ENCODE measurements at places on chromosomes 2 and 18.

DNA sequence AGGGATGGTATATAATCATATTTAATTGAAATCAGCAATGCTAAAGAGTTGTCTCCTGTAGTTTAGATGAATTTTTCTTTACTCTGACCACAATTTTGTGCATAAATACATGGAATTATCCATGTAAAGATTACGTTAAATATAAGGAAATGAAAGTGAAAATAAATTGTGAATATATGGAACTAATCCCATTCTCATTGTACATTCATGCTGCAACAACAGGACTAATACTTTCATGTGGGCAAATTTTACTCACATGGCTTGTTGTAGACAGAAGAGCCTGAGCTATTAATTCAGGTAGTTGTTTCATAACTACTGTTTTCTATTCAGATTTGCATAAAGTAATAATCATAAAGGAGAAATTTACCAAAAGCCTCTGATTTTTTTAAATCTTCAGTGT lies 357.8 kb downstream of the ARHGAP15 start:
- H3K27ac ChIP-seq, result no peak overlapping the region
- no peak for DNase-seq
- no peaks in the 10 kb centered on the region for H3K27me3 ChIP-seq
- no peaks in the 10 kb centered on the region for H3K36me3 ChIP-seq
- no peak overlapping the region for H3K4me3 ChIP-seq
- H3K4me1 ChIP-seq, result no peaks in the 10 kb centered on the region

DNA sequence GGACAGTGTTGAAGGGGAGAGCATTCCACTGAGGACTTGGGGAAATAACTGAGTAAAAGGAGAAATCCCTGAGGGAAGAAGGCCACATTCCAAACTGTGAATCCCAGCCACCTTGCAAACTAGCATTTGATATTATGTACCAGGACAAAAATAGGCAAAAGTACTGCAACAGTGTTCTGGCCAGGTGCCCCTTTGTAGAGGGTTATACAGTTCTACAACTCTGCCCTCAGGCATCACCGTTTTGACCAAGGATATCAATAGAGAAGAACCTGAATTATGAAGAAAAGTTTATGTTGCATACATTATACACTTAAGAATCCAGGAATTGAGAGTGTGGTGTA lies 20.6 kb upstream of the CAVIN2 start:
- H3K4me1 ChIP-seq, result peaks cover 37% of the 10 kb centered on the region
- peak overlapping the region; percentile 92 for H3K27ac ChIP-seq
- DNase-seq, result no peak
- no peaks in the 10 kb centered on the region for H3K36me3 ChIP-seq
- peak overlapping the region; percentile 34 for H3K4me3 ChIP-seq

DNA sequence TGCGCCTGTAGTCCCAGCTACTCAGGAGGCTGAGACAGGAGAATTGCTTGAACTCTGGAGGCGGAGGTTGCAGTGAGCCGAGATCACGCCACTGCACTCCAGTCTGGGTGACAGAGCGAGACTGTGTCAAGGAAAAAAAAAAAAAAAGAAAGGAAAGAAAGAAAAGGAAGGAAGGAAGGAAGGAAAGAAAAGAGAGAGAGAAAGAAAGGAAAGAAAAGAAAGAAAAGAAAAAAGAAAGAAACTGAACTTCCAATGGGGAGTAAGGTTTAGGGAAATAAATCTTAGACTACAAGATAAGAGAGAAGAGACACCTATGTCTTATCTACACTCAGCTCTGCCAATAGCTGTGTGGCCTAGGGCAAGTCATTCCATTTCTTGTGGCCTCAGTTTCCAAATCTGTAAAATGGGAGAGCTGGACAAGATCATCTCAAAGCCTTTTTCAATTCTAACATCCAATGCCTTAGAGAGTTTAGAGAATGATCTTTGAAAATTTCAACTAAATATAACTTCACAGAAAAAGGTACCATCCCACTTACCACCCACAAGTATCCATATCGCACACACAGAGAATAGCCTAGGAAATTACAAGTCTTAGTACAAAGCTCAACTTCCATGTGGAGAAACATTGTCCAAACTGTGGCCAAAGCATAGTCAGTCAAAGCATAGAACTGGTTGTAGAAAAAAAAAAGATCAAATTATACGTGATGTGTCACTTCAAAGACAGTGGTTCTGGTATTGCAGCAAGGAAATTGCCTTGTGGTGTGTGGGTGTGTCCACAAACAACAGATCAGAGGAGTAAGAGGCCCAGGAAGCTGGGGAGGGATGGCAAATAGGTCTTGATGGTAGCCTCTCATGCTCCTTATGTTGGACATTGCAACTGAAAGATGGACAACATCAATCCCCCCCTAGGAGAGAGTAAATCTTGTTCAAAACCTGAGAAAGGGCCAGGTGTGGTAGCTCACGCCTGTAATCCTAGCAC lies 42.4 kb downstream of the SLC14A2 start:
- H3K27me3 ChIP-seq, result no peaks in the 10 kb centered on the region
- H3K4me1 ChIP-seq, result no peaks in the 10 kb centered on the region
- H3K4me3 ChIP-seq, result no peak overlapping the region
- H3K36me3 ChIP-seq, result no peaks in the 10 kb centered on the region
- no peak for DNase-seq
- H3K27ac ChIP-seq, result no peak overlapping the region

DNA sequence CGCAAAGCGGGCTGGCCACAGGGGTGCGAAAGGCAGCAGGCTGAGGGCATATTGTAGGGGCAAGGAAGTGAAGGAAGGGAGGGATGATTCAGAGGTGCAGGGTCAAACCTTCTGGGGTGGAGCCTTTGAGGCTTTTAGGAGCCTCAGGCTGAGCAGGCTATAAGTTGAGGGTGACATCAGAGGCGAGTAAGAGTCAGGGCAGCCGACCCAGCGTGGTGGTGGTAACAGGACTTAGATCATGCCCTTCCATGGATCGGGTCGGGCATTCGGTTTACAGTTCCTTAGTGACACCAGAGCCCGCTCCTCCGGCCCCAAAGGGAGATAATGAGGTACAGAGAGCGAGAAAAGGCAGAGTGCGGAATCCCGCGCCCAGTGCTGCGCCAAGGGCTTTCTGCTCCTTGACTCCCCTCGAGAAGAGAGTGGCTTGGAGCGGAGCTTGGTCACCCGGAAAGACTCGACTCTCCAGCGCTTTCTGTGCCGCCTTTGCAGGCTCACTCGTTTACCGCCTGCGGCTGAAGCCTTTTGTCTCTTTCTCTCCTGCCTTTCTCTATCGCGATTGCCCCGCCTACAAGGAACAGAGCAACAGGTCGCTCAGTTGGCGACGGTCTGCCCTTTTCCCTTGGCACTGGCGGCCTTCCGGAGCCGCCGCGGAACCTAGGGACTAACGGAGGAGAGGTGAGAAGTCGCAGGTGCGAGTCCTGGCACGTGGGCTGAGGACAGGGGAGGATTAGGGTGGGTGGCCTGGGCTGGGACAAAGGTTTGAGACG lies 720 bp downstream of the LBX2 start:
- H3K27ac ChIP-seq, result no peak overlapping the region
- DNase-seq, result no peak
- no peaks in the 10 kb centered on the region for H3K36me3 ChIP-seq
- no peaks in the 10 kb centered on the region for H3K27me3 ChIP-seq
- peaks cover 12% of the 10 kb centered on the region for H3K4me1 ChIP-seq
- no peak overlapping the region for H3K4me3 ChIP-seq

DNA sequence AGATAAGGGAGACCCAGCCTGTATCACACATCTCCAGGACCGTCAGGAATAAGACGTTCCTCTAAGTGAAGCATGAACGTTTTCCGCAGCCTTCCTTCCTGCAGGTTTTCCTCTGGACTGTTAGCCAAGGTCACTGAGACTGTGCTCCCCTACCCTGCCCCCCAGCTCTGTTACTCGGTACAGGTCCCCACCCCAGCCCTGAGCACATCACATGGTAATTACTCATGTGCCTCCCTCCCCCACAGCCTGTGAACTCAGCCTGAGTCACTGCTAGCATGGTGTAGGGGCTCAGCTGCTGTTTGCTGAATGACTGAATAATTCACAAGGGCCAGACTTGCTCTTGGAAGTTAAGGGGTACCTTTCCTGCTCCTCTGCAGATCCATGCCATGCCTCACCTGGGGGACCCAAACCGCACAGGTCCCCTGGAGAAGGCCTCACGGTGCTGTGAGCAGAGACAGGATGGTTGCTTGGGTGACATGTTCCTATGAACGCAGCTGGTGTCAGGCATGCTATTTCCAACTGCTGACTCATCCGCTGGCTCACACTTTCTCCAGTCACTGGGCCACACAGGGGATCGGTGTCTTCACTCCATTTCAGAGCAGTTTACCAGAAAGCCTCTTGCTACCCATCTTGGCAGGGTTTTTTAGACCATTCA lies 88.2 kb downstream of the PLB1 start:
- H3K4me1 ChIP-seq, result peaks cover 17% of the 10 kb centered on the region
- H3K36me3 ChIP-seq, result no peaks in the 10 kb centered on the region
- peak overlapping the region; percentile 63 for H3K27ac ChIP-seq
- H3K27me3 ChIP-seq, result no peaks in the 10 kb centered on the region

- no peaks in the 10 kb centered on the region for H3K27me3 ChIP-seq
- no peak overlapping the region for H3K27ac ChIP-seq
- no peak overlapping the region for H3K4me3 ChIP-seq
These were observed 6.2 kb downstream of the ALS2 start for GRCh38 chr2:201774546-201774945.

DNA sequence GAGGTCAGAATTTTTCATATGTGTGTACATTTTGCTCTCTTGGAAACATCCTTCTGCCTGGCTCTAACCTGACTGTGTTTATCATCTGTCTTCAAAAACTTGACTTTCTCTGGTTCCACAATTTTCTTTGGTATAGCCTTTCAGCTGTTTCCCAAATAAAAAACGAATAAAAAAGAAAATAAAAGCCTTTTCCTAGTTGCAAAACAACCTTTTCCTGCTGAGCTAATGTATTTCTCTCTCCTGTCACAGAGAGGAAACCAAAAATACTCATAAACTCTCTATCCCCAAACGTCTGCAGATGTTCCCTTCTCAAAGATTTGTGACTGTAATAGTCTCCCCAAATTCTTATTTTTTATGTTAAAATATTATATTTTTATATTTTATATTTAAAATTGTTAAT lies 505.3 kb upstream of the SLC39A10 start:
- DNase-seq, result no peak
- no peaks in the 10 kb centered on the region for H3K27me3 ChIP-seq
- H3K36me3 ChIP-seq, result no peaks in the 10 kb centered on the region

DNA sequence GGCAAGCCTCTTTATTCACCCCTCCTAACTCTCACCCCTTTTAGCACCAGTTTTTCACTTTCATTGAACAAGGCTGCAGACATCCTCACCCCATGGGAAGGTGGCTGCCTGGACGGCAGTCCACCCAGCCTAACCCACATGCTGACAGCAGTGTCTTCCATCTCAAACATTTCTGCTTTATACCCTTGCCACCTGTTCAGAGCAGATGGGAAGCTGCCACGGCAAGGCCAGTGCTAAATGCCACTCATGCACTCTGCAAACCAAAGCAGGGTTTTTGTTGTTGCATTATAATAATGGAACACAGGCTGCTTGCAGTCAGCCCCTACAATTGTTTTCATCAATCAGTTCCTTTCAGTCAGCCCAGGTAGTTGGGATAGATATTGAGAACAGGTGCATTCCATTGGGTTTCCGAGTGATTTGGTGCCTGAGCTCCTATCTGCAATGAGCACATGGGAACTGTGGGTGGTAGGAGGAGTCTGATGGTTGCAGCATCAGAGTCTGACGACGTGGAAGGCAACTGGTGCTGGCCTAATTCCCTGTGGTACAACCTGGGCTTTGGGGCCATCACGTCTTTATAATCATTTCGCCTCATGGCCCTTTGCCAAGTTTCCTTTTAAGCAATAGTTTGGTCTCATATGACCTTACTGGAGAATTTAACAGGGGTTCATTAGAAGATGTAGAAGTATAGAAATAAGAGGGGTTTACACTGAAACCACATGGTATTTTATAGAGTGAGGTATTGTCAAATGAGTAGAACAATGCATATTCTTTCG lies 252.5 kb upstream of the SP5 start:
- DNase-seq, result no peak
- H3K4me3 ChIP-seq, result no peak overlapping the region
- no peak overlapping the region for H3K27ac ChIP-seq
- no peaks in the 10 kb centered on the region for H3K27me3 ChIP-seq
- no peaks in the 10 kb centered on the region for H3K36me3 ChIP-seq

- DNase-seq, result no peak
- no peaks in the 10 kb centered on the region for H3K4me1 ChIP-seq
- peaks cover 25% of the 10 kb centered on the region for H3K27me3 ChIP-seq
- H3K36me3 ChIP-seq, result no peaks in the 10 kb centered on the region
These were observed 414.1 kb downstream of the STK39 start for GRCh38 chr2:167833294-167833693.

GRCh38 chr18:23151414-23152099 lies 16.3 kb downstream of the CABLES1 start:
- H3K27me3 ChIP-seq, result no peaks in the 10 kb centered on the region
- H3K36me3 ChIP-seq, result no peaks in the 10 kb centered on the region
- no peak overlapping the region for H3K27ac ChIP-seq

- no peaks in the 10 kb centered on the region for H3K27me3 ChIP-seq
- H3K4me1 ChIP-seq, result no peaks in the 10 kb centered on the region
- H3K36me3 ChIP-seq, result no peaks in the 10 kb centered on the region
- no peak overlapping the region for H3K4me3 ChIP-seq
- no peak overlapping the region for H3K27ac ChIP-seq
- DNase-seq, result no peak
These were observed 895.4 kb upstream of the ACVR2A start for GRCh38 chr2:146949400-146949799.

Measured in HCT116 (cell line).